ENCODE measurements at places on chromosomes 12 and 14.

GRCh38 chr14:105076805-105077648 lies 11.8 kb upstream of the GPR132 start:
- DNase-seq: peak; percentile 64

DNA sequence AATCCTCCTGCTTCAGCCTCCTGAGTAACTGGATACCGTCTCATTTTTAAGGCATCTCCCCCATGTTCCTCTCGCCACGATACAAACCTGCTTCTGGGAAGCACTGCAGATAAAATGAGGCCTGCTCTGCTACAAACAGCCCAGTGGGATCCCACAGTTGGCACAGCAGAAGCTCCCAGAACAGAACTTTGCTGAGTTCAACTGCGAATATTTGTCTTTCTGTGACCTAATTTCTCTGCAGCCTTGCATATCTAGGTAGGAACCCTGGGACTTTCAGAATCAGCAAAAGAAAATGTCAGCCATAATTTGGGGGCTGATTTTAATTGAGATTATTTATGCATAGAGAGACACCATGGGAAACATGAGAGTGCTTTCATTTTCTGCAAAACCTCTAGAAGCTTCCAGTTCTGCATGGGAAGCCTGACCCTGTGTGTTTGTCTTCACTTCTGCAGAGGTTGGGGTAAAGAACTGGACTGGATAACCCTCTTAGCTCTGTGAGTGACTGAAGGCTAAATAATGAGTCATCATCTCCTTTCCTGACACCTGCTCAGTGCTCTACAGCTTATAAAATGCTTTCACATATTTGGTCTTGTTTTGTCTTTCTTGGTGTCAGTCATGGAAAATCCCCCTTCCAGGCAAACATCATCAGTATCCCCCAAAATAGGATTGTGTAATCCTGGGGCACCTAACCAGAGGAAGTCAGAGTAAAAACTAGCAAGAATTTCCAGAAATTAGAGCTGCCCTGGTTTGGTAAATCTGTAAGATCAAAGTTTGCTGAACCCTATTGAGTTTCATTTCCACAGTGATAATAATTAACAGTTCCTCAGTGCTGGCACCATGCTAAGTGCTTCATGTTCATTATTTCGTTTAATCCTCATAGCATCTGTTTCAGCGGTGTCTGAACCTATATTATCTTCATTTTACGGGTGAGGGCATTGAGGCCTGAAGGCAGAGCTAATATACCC lies 185.8 kb downstream of the SLC15A4 start:
- DNase-seq: no peak

DNA sequence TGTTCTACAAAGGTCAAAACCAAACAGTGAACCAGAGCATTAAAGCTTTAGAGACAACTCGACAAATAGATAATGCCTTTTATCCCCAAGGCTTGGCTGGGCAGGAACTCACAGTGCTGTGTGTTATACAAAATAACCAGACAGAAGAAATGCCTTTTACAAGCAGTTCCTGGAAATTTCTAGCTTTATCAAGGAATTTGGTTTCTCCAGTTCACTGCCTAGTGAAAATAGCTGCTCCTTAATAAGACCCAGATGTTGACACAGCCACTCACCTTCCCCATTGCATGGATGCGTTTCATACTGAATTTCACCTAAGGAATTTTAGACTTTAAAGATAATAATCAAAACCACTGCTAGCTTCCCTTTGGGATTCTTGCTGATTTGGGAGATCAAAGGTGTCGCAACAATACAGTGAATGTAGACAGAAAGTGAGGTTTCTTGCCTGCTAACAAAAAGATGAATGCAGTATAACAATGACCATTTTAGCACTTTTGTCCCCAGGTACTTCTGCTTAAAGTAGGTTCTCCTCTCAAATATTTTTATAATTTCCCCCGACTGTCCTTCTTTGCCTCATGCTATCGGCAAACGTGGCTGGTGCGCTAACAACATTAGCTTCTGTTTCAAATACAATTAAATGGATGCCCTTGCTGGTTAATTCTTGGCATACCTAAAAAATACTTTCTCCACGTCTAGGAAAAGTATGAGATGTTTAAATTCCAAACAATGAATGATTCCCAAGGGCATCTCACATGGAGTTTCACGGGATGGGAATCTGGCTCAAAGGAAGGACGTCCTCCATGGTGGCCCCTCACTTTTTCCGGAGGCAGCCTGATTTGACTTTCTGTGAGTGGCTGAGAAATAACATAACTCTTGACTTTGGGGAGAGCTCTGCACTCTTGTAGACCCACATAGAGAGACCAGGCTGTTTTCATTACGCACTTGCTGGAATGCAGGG lies 162.4 kb downstream of the C12orf75 start:
- no peak for DNase-seq

DNA sequence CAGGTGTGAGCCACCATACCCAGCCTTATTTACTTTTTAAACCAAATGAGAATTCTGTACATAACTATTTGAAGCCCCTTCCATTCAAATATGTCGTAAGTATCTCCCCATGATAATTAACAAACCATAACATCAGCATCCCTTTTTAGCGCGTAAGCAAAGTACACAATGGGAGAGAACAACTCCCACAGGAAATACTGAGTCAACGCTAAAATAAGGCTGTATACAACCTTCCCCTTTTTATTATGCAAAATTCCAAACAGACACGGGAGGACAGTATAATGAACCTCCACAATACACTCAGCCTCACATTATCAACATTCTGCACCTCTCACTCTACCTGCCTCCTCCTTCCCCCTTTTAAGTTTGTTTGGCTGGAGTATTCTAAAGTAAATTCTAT lies 73.5 kb downstream of the CCDC88C start:
- no peak for DNase-seq

DNA sequence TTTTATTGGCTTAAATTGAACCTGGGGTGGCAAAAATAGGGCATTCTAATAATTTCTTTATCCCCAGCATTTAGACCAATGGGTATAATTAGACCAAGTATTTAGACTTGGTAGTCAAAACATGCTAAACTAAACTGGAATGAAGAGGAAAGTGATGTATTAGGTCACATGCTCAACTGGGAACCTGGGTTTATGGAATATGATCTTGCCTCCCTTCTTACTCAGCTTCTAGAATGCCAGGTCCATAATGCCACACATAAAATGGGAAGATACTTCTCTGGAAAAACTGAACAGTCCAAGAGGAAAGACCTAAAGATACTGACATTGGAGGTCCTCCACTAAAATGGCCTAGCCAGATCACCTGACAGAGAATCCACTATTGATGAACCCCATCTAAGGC lies 6.2 kb upstream of the BIN2 start:
- no peak for DNase-seq

DNA sequence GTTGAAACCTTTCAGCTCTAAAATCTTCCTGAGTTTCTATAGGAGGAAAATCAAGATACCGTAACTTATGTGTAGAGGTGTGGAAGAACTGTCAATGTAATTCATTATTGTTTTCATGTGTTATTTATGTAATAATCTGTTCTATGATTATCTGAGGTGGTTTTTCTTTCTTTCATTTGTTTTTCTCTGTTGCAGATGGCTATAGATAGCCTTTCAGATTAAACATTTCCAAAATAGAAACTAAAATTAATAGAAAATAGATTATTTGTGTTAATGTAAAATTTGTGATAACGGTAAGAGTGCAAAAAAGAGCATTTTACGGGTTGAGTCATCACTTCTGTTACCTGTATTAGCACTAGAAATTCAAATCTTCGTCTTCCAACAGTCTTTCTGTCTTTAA lies 128.8 kb downstream of the SYNE2 start:
- DNase-seq: no peak

GRCh38 chr14:71320734-71321573 lies 413.7 kb downstream of the PCNX1 start:
- peak; percentile 87 for DNase-seq

GRCh38 chr14:92617581-92617980 lies 104.0 kb downstream of the RIN3 start:
- DNase-seq: no peak

DNA sequence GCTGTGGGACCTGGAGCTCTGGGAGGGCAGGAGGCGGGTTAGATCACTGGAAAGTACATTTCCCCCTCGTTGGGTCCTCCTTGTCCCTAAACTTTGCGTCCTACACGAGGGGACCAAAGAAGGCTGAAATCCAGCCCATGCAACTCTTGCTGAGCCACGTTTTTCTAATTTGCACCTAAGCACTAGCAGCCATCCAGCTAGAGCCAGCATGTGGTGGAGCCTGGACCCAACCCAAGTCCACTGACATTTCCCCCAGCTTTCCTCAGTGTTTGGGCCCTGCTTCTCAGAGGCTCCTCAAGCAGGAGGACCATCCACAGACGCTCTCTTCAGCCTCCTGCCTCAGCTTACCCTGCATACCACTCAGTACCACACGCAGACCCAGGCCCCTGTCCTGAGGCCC lies 49.7 kb downstream of the TSPAN11 start:
- no peak for DNase-seq

GRCh38 chr12:32301216-32301615 lies 98.1 kb upstream of the FGD4 start:
- no peak for DNase-seq

- no peak for DNase-seq
Observed at GRCh38 chr12:11596141-11596540, 53.3 kb upstream of the ETV6 start.

DNA sequence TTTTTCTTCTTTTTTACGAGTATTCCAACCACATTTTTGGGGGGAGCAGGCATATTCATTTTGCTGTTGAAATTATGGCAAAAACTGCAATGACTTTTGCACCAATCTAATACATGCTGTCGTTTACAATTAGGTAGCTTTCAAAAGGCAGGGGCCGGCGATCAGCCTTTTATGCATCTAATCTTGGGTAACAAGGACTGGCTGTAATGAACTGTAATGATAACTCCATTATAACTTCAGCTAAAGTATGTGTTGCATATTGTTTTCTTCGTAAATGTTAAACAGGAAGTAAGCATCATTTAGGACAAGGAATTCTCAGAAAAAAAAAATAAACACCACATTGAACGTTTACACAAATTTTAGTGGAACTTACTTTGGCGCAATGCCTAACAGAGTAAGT lies 30.3 kb upstream of the KLRF1 start:
- no peak for DNase-seq

- DNase-seq: no peak
Observed at GRCh38 chr14:94158239-94158883, 15.8 kb upstream of the PPP4R4 start.

- no peak for DNase-seq
Observed at GRCh38 chr14:75046275-75046674, 5.0 kb downstream of the MLH3 start.

DNA sequence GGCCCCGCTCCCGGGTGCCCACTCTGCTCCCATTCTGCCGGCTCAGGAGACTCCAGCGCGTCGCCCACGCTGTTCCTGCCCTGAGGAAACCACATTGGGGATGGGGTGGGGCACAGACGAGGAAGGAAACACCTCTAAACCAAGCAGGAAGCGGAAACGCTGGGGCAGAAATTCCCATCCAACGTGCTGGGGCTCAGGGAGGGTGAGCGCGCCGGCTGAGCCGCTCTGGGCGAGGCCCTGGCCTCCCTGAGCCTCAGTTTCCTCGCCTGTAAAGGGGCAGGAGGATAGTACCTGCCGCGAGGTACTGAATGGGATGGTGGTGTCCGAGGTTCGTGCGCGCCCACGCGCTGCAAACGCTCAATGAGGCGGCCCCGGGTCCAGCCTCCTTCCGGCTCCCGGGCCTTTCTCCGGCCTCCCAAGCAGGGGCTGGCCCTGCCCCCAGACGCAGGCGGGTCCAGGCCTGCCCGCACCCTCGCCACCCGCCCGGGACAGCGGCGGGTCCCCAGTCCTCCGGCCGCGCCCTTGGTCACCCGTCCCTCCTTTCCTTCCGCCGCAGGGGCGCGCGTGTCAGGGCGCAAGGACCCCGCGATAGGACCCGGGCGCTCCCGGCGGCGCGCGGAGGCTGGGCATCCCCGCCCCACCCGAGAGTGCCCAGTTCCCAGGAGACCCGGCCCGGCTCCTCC lies 673 bp downstream of the BEGAIN start:
- DNase-seq: peak; percentile 62

GRCh38 chr14:70380824-70381223 lies 21.3 kb upstream of the COX16 start:
- DNase-seq: no peak

GRCh38 chr12:10243818-10244520 lies 31.3 kb downstream of the GABARAPL1 start:
- DNase-seq: no peak

DNA sequence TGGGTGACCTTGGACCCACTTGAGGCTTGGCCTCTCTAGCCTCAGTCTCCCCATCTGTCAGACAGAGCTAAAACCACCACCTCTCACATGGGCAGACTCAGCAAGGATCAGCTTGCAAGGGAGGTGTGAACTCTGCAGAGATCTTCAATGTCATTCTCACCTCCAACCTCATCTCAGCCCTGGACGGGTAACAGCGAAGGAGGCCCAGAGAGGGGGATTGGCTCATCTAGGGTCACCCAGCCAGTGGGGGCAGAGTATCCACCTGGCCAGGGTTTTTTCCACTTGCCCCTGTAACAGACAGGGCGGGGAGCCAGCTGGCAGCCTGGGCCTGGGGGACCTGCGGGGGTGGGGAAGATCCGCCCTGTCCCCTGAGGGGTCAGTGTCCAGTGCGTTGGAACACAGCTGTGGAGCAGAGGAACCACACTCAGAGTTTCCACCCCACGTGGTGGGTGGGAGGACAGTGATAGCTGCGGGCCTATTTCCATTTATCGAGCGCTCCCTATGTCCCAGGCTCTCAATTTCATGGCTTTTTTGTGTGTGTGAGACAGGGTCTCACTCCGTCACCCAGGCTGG lies 27.4 kb downstream of the DTX1 start:
- DNase-seq: no peak

- DNase-seq: no peak
Observed at GRCh38 chr14:96727073-96727472, 70.1 kb upstream of the VRK1 start.
